ENCODE measurements at places on chromosomes 1 and 21.

GRCh38 chr21:28068455-28069358, 924.0 kb downstream of the LTN1 start:
- no peak for DNase-seq

- no peak for DNase-seq
Measured at GRCh38 chr1:46606255-46606965, 2.3 kb upstream of the MKNK1 start.

- DNase-seq = no peak
Measured at GRCh38 chr1:248416226-248416625, 13.4 kb downstream of the OR2T1 start.

GRCh38 chr21:14262039-14262438, 46.1 kb downstream of the RBM11 start:
- DNase-seq = no peak

GRCh38 chr1:8423692-8424538, 106.0 kb downstream of the SLC45A1 start:
- peak; percentile 75 for DNase-seq

DNA sequence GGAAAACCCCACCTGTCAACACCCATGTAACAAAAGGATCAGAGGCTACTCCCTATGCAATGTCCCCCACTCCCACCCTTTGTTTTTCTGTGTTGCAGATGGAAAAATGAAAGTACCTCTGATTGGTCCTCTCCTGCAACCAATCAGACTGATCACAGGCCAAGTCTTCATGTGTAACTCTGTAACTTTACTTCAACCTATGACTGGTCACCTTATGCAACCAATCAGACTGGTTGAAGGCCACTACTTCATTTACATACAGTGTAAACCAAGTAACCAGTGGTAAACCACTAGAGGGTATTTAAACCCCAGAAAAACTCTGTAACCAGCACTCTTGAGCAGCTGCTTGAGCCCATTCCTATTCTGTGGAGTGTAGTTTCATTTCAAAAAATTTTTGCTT, 266.3 kb upstream of the OLFM3 start:
- no peak for DNase-seq

- DNase-seq = no peak
Measured at GRCh38 chr1:207020065-207020708, 12.4 kb downstream of the C1orf116 start.

DNA sequence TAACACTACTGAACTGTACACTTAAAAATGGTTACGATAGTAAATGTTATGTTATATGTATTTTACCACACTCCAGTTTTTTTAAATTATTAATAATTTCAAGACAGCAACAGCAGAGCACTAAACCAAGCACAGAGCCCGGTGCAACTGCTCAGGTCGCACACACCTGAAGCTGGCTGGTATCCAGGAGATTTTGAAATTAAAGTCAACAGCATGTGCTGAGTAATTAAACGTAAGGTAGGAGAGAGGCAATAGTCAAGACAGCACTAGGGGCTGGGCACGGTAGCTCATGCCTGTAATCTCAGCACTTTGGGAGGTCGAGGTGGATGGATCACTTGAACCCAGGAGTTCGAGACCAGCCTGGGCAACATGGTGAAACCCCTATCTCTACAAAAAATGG, 35.1 kb upstream of the SLC30A10 start:
- DNase-seq = no peak

GRCh38 chr1:23930861-23931490, 17.8 kb upstream of the CNR2 start:
- no peak for DNase-seq

- no peak for DNase-seq
Measured at GRCh38 chr1:242623756-242624155, 99.3 kb upstream of the PLD5 start.

GRCh38 chr1:214264196-214264595, 16.8 kb upstream of the SMYD2 start:
- DNase-seq = peak; percentile 42

- no peak for DNase-seq
Measured at GRCh38 chr1:171313319-171313834, 606 bp upstream of the FMO4 start.

- no peak for DNase-seq
Measured at GRCh38 chr1:242427519-242427918, 97.0 kb downstream of the PLD5 start.

DNA sequence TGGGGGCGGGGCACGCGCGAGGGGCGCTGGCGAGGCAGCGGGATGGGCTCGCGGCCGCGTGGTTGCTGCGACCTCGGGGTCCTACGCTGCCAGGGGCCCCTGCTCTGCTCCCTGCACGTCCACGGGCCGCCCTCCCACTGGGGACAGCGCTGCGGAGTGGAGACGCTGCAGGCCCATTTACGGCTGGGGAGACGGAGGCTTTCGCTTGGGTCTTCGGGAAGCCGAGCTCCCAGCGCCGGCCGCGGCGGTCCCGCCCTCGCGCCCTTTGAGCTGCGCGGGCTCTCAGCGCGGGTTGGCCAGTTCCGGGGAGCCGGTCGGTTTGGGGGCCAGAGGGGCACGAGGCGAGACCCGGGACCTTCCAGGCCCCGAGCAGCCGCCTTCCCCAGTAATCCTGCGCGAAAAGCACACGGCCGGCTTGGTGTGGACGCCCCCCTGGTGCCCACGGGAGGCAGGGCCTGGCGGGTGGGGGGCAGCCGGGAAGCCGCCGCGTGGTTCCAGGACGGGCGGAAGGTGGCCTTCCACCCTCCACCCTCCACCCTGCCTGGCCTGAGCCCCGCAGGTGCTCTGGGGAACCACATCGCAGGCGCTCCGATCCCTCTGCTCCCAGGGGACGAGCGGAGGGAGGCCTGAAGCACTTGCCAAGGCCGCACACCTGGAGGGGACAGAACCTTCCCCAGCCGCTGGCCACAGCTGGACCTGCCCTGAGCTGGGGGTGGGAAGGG, 570 bp upstream of the PEX10 start:
- no peak for DNase-seq

DNA sequence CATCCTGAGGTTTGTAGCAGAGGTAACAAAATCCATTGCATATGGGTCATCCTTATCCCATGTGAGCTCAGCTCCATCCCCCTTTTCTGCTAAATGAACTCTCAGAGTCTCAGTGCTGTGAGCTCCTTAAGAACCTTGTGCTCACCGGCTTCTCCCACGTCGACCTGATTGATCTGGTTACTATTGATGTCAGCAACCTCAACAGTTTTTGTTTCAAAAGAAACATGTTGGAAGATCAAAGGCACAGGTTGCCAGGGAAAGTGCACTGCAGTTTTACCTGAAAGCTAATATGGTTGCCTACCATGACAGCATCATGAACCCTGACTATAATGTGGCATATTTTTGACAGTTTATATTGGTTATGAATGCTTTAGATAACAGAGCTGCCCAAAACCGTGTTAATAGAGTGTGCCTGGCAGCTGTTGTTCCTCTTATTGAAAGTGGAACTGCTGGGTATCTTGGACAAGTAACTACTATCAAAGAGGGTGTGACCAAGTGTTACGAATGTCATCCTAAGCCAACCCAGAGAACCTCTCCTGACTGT, 131.4 kb downstream of the HS2ST1 start:
- DNase-seq = no peak

DNA sequence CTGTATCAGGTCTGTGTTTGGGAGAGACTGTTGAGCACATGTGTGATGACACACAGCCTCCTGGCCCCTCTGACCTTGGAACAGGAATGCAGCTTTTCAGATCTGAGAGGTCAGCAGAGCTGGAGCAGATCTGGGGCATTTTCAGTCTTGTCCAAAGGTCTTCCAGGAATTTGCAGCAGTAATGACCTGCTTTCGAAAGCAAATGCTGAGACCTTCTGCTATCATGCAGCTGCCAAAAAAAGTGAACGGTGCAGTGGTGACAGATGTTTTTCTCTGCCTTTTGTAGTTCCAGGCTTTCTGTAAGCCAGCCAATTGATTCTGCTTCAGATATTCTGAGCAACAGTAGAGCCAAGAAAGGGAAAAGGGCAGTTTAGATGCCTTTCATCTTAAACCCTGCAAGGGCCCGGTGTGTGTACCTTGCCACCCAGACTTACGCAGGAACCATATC, 137.8 kb upstream of the COA6 start:
- DNase-seq = no peak
